Hindlimb muscle (tissue), 1 donor: ENCODE measurements at places on chromosomes 2 and 18.
A peak's percentile ranks its signal among the peaks of the same experiment; 100 is the strongest.

DNA sequence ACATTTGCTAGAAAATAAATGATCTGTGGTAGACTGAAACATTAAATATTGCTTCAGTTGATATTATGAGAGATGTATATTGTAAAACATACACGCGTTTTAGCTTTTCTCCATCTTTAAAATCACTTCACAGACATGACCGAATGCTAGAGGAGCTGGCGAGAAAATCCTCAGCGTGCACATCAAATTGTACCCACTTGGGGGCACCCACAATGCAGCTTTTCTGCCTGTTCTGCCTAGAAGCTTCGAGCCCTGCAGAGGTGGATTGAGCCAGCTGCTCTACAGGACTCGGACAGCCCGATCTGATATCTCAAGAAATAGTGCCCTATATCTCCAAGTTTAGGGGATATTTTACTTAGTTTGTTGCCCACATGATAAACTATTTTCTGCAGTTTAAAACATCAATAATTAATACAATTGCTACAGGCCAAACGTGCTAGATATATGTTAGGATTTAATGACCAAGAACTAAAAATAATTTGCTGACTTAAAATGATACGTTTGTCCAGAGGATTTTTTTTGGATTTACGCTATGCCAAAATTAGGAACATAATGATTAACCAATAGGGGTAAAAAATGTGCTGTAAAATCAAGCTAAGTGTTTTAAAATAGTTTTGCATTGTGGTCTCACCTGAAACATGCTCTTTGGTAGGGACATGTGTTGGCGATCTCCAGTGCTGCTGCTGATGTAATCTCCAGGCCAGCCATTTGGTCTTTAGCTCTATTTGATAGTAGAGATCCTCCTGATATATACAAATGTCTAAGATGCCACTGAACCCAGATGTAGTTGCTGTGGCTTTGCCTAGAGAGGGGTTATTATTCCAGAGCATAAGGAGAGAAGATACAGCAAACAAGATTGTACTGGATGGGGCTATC, 22.3 kb upstream of the ATP5MC3 start:
- DNase-seq, result peak; percentile 19

DNA sequence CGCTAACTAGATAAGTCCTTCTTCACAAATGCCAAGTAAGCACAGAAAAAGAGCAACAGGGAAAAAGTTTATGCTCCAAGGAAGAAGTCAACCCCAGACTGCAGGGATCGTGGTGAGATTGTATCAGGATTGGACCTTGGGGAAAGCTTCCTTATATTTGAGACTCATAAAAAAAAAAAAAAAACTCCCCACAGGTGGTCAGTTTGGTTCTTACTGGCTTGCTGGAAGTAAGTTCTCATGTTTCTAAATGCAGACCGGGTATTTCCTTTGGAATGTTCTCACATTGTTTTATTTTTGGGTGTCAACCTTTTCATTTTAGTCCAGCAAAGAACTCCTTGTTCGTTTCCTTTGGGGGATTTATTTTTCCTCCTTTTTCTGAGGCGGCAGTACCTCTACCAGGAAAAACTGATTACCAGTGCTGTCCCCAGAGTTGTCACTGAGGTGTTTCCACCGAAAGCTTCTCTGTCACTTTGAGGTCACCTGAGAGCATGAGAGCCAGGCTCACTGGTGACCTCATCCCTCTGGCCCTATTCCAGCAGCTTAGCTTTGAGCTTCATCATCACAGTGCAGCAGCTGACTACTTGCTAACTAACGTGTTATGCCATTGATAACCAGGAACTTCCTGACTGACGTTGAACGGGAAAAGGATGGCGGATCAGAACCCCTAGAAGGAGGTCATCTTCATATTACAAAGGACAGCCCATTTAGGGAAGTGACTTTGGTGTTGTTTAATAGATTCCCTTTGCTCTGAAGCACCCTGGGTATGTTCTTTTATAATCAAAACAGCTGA, 16.8 kb upstream of the ATP8B1 start:
- peak; percentile 21 for DNase-seq

DNA sequence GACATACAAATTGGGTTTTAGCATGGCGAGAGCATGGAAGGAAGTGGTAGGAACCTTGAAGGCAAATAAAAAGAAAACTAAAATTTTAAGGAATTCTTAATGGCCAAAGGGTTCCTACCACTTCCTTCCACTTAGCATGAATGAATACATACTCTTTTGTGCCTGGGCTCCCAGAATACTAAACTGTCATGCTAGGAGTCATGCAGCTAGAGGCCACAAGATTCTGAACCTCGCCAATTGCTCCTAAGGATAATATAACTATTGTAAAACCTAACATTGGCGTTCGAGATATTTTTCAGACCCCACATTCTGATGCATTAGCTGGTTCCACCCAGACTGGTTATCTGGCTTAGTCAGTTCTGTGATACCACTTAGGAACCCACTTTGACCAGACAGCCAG, 38.6 kb upstream of the ARHGAP25 start:
- no peak for DNase-seq

DNA sequence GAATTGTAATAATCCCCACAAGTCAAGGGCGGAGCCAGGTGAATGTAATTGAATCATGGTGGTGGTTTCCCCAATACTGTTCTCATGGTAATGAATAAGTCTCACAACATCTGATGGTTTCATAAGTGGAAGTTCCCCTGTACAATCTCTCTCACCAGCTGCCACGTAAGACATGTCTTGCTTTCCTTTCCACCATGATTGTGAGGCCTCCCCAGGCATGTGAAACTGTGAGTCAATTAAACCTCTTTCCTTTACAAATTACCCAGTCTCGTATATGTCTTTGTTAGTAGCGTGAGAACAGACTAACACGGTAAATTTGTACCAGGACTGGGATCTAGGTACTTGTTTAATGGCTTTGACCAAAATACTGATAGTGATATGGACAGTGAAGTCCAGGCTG, 744.3 kb upstream of the REG3G start:
- no peak for DNase-seq

GRCh38 chr2:218360453-218360852, 3.8 kb downstream of the CATIP start:
- no peak for DNase-seq

GRCh38 chr2:164620873-164621763, at the start of gene GRB14:
TSS of gene GRB14 (minus strand) at chr2:164621482. CDS start at chr2:164621309, 173 bp downstream.
- DNase-seq, result no peak

GRCh38 chr2:131827481-131828163, 299.9 kb downstream of the CCDC74A start:
- no peak for DNase-seq

DNA sequence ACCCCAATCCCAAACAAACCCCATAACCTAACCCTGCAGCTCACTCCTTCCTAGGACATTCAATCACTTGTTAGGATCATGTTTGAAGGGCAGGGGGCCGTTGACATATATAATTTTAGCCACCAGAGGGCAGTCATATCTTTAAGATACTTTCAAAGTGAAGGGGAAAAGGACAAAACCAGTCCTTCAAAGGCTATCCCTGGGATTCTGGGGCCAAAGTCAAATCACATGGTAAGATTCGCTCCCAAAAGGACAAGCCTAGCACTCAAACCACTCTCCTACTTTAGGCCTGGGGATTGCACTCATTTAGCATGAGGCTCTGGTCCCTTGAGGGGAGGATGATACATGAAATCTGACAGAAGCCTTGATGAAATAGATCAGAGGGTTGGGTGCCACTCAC, 44.6 kb downstream of the HAUS1 start:
- DNase-seq, result no peak

DNA sequence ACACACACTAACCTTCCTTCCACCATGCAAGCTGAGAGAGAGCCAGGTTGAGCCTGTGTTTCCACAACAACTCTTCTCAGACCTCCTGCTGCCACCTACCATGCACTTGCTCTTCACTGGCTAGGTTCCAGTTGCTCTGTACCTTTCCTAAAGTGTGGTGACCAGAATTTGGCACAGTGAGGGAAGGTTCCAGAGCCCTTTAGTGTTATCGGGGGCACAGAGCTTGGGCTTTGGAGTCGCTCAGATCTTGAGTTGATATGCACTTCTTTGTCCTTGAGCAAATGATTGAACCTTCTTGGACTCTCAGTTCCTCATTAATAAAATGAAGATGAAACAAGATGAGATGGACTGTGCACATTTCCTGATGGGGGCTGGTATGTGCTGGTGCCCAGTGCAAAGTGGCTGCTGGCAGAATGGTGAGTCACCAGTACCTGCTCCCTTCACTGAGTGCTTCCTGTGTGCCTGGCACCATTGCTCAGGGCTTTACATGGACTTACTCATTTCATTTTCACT, 47.1 kb downstream of the NEDD4L start:
- DNase-seq, result no peak

DNA sequence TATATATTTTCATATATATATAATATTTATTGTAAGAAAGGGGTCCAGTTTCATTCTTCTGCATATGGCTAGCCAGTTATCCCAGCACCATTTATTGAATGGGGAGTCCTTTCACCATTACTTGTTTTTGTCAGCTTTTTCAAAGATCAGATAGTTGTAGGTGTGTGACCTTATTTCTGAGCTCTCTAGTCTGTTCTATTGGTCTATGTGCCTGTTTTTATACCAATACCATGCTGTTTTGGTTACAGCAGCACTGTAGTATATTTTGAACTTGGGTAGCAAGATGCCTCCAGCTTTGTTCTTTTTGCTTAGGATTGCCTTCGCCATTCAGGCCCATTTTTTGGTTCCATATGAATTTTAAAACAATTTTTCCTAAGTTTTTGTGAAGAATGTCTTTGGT, 320.1 kb downstream of the CDH2 start:
- DNase-seq, result no peak

GRCh38 chr18:13221869-13222855, 3.6 kb downstream of the LDLRAD4 start:
- DNase-seq, result peak; percentile 73

DNA sequence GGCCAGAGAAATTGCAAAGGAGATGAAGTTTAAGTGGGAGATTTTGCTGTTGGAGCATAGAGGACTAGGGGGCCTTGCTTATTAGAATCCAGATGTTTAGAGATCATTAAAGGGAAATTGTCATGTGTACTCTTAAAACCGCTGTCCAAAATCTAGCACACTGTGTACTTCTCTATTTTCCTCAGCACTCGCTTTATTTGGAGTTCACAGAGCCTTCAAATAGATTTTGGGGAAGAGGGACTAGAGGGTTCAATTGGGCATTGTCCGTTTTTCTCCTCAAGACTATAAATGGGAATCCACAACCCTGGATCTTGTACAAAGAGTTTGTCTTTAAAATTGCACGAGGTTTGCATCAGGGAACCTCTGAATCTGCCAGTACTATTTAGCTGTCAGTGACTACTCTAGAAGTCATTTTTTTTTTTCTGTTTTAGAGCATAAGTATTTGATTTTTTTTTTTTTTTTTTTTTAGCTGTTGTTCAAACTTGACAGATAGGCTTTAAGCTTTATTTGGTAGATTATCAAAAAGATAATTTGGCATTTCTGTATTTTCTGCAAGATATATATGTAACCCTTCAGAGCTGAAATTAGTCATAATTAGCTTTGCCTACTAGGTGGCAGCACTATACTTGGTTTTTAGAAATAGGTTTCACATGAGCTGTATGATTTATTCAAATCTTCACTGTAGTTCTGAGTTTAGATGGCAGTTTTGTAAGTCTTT, 14.2 kb downstream of the PMS1 start:
- DNase-seq, result no peak

DNA sequence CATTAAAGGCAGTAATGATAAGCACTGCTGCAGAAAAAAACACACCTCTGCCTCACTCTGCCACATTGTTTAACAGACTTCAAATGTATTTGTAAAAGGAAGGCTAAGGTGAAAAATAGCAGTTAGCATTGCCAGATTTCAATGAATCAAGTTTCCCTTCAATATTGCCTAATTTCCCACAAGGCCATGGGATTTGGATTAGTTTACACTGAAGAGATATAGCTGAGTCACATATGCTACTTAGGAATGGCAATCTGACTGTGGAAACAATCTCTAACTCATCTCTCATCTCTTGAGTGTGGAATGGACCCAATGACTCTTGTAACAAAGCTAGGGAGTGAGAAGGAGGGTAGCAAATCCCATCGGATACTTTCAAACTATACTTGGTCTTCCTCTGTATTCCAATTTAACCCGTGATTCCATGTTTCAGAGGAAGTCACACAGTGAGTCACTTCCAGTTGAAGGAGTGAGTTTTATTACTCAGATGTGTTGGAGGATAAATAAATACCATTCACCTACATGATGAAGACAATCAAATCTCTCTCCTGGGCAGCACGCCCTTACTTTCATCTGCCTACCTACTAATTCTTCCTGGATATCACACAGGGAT, 5.1 kb downstream of the B4GALT6 start:
- no peak for DNase-seq

DNA sequence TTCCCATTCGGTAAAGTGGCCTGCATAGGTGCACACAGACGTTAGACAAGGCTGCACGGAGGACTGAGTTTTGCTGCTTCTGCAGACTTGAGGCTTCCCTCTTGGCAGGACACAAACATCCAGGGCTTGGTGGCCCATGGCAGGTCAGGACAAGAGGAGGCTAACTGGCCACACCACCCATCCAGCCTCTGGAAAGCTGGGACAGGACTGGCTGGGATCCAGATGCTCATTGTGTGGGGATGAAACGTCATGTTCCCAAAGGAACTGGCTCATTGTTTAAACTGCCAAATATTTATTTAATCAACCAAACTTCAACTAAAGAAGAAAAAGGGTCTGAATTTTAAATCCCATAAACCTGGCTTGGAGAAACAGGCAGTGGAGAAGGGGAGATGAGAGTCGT, 239.1 kb upstream of the EPAS1 start:
- peak; percentile 13 for DNase-seq

GRCh38 chr2:63064197-63064596, 13.6 kb downstream of the OTX1 start:
- no peak for DNase-seq

- no peak for DNase-seq
Observed at GRCh38 chr2:52571380-52572347, 1195.9 kb upstream of the CHAC2 start.

- no peak for DNase-seq
Observed at GRCh38 chr2:96103761-96104486, 12.4 kb downstream of the ADRA2B start.

- no peak for DNase-seq
Observed at GRCh38 chr2:181289698-181290097, 167.5 kb upstream of the ITGA4 start.

DNA sequence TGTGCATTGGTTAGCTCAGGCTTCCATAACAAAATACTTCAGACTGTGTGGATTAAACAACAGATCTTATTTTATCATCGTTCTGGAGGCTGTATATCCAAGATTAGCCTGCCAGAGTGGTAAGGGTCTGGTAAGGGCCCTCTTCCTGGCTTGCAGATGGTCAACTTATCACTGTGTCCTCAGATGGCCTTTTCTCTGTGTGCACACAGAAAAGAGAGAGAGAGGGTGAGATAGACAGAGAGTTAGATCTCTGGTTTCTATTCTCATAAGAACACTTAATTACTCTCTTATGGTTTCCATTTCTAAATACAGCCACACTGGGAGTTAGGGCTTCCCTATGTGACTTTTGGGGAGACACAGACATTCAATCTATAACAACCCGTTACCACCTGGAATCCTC, 1003.5 kb downstream of the TSN start:
- DNase-seq, result no peak
